ENCODE measurements at places on chromosomes 1 and 21.

DNA sequence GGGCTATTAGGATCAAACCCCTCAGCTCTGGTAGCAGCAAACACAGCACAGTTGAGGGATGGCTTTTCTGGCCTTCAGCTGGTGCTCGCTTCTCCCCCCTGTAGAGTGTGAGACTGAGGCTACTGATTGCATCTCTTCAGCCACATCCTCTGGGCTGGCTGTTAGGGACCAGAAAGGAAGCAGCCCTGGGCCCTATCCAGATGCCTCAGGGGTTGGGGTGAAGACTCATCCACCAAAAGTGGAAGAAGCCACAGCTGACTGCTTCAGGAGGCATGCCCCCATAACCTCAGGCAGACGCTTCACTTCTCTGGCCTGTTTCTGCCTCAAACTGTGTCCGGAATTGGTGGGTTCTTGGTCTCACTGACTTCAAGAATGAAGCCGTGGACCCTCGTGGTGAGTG, 6.2 kb upstream of the TMEM200B start:
- DNase-seq: no peak

GRCh38 chr1:2336499-2336898, 54.9 kb downstream of the MORN1 start:
- DNase-seq: no peak

- no peak for DNase-seq
Observed at GRCh38 chr21:46168238-46168637, 12.9 kb upstream of the FTCD start.

GRCh38 chr21:34536311-34536710, 24.3 kb upstream of the KCNE1 start:
- no peak for DNase-seq

DNA sequence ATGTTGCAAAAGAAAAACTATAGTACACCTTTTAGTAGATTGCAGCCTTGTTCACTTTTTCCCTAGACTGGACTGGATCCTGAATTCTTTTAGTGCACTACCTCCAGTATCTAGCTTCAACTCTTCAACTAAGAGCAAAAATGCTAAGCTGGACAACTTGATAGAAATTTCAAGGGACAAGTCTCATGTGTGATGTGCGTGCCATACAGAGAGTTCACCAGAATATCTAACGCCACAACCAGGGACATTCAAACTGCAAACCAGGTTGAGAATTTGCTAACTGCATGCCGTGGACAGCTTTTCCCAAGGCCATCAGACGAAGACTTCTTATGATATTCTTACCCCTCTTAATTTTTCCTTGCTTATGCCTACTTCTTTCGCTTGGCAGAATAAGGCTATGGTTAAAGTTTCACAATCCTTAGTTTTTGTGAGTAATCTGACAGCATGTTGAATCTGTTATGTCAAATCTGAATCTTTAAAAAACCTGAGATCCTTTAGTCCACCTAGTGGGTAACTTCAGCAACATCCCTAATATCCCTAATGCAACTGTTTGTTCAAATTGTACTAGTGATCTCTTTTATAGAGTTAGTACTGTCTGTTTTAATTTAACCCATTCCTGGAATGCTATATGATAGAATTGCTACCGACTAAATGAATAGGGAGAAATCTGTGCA, 66.4 kb downstream of the DDAH1 start:
- no peak for DNase-seq

GRCh38 chr1:228852024-228852423, 116.7 kb downstream of the RHOU start:
- no peak for DNase-seq

DNA sequence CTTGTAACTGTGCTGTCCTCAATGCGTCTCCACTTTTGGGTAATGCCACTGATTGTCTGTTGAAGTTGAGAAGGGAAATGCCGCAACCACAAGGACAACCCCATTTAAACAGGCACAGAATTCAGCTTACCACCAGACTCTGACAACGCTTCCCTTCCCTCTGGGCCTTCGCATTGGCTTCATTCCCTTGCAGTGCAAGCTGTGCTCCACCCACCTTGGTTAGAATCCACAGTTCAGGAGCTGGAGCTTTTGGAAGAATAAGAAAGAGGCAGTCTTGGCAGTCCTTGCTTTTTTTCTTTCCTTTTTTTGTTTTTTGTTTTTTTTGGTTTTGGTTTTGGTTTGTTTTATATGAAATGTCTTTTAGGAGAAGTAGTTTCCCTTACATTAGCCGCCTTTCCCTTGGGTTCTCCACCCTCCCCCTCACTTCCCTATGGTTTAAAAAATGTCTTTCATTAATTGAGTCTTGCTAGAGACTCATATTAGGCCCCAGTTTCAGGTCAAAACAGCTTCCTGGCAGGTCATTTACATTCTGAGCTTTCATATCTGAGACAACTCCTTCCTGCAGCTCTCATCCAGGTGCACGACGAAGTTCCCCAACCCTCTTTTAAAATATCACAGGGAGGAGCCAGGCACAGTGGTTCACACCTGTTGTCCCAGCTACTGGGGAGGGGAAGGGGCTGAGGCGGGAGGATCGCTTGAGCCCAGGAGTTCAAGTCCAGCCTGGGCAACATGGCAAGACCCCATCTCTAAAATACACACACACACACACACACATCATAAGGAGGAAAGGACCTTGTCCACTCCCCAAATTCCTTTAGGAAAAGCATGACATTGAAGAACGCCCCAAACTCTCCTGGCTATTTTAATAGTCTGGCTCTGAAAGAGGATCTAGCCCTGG, 20.7 kb upstream of the LAX1 start:
- DNase-seq: no peak

GRCh38 chr1:39976732-39977131, 21.8 kb downstream of the MFSD2A start:
- peak; percentile 21 for DNase-seq

GRCh38 chr1:217270101-217270500, 360.8 kb downstream of the GPATCH2 start:
- DNase-seq: no peak

- no peak for DNase-seq
Observed at GRCh38 chr21:19540287-19540686, 1136.7 kb upstream of the TMPRSS15 start.

DNA sequence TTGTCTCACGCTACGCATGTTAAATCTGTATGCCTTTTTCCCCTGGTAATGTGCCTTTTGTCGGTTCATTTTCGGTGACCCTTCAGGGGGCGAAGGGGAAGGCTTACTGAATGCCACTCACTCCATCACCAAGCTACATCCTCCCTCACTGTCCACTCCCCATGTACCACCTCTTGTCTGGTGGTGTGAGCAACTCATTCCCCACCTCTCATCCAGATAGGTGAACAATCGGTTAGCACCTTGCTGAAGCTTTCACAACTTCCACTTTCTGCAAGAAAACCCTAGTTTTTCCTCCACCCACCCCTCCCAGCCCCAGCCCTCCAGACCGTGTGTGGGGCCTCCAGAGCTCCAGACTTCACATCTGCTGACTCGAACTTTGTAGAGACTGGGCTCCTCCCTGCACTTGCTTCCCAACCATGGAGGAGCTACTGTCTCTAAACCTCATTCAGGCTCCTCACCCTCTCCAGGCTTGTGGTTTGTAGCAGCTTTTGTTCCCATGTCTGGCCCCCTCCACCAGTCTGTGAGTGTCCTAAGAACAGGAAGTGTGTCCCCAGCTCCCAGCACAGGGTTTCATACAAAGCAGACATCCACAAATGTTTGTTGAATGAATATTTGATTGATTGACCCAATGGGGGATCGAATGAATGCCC, 48.4 kb upstream of the RUNX3 start:
- no peak for DNase-seq

- no peak for DNase-seq
Observed at GRCh38 chr1:19009882-19010321, 53.4 kb upstream of the IFFO2 start.

DNA sequence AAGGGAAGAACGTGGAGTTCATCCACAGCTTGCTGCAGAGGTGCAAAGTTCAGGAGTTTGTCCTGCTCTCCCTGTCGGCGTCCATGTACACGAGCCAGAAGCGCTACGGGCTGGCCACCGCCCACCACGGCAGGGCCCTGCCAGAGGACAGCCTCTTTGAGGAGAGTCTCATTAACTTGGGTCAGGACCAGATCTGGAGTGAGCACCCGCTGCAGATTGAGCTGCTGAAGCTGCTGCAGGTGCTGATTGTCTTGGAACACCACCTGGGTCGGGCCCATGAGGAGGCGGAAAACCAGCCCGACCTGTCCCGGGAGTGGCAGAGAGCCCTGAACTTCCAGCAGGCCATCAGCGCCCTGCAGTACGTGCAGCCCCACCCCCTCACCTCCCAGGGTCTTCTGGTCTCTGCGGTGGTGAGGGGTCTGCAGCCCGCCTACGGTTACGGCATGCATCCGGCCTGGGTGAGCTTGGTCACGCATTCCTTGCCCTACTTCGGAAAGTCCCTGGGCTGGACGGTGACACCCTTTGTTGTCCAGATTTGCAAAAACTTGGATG, 73.8 kb upstream of the MORC3 start:
- no peak for DNase-seq

DNA sequence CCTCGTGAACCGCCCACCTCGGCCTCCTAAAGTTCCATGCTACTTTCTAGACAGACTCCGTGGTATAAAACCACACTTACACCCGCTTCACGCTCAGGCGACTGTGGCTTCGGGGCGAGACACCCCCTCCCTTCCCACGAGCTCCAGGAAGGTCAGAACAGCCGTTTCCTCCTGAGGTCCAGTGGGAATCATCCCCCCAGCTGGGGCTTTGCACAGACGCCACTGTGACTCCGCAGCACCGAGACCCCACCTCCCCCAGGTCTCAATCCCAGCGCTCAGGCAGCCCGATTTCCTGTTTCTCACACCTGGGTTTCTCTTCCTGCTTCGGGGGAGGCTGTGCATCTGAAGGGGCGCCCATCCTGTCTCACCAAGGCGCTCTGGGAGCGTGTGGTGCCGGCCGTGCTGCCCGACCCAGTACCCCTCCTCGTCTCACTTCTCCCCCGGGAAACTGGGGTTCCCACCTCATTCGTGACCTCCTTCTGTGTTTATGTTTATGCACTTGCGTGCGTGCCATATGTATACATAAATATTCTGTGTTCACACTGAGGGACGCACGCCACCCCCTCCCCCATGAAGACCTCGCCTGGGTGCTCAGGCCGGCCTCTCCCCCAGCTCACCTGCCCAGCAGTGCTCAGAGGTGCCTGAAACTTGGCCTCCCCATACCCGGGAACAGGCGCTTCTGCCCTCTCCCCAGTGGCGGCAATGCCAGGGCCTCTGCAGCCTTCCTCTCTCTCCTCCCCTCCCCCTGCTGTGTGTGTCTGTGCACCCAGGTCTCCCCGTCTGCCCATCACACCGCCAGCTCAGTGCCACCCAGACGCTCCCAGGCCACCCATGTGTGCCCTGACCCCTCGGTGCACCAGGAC, 14.6 kb downstream of the SLC35E2B start:
- no peak for DNase-seq

DNA sequence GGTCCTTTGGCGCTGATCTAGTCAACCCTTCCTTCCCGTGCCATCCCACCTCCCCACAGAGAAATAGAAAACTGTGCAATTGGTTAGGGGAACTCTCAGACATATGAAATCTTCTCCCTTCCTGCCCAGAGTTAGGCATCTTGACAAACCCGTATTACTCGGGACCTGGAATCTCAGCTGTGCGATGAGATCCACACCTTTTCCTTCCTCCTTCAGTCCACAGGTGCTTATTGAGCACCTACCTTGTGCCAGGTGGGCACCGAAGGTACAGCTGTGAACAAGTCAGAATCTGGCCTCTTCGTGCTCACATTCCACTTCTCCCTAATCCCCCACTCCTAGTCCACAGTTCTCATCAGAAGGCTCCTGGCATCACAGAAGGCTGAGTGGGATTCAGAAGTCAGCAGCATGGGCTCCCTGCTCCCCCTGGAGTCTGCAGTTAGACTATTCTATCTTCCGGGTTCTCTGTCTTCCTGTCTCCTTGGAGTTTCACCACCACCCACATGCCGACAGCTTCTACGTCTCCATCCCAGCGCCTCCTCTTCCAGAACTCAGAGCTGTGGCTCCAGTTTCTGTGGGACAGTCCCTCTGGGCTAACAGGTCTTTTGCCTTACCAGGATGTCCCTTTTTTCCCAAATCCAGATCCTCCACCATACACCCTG, 23.0 kb downstream of the KNCN start:
- no peak for DNase-seq

- no peak for DNase-seq
Observed at GRCh38 chr1:90509225-90510048, 207.7 kb downstream of the BARHL2 start.

DNA sequence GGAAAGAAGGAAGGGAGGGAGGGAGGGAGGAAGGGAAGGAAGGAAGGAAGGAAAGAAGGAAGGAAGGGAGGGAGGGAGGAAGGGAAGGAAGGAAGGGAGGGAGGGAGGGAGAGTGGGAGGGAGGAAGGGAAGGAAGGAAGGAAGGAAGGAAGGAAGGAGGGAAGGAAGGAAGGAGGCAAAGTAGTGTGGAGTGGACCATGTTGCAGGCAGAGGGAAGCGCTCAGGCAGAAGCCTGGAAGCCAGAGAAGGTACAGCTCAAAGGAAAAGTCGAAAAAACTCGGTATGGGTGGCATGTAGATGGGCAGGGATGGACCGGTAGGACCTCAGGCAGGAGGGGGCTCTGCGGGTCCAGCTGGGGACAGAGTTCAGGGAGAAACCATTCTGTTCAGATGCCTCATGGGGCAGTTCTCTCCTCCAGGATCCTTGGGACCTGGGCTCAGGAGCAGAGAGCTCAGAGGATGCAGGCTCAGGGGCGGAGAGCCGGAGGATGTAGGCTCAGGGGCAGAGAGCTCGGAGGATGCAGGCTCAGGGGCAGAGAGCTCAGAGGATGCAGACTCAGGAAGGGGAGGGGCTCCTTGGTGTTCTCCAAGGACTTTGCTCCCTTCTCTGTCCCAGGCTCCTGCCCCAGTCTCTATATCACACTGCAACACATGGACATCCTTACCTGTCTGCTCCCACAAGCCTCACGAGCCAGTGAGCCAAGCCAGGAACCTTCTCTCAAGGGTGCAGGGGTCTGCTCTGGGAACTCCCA, 13.6 kb upstream of the PADI3 start:
- DNase-seq: no peak

- DNase-seq: no peak
Observed at GRCh38 chr1:25820247-25821111, 725 bp downstream of the MTFR1L start.

- DNase-seq: no peak
Observed at GRCh38 chr1:54798769-54799641, 2.1 kb downstream of the TTC22 start.

DNA sequence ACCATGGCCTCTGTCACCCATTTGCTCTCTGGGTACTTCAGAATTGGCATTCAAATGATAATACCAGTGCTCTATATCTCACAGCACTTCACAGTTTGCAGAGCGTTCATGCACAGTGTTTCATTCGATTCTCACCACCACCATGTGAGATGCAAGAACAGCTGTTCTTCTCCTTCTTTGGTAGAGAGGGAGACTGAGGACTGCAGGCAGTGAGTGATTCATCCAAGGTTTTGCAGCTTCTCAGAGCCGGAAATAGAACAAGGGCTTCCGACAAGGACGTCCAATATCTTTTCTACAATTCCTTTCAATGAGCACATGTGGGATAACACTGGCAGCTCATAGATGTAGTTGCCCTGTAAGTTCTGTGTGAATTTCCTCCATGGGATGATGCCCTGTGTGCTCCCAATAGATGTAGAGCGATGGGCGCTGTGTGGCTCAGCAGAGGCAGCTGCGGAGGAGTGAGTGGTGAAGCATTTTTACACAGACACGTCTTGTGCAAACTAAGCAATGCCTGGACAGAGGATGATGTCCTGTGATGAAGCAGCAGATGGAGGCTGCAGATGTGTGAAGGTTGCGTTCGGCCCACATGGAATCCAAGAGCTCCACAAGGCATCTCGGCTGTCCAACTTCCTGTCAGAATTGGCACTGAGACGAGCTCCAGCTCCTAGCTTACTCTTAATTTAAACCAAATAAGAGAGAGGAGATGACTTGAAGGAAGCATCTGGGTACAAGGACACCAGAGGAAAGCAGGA, 24.9 kb downstream of the MT1HL1 start:
- DNase-seq: no peak

- DNase-seq: no peak
Observed at GRCh38 chr1:219585837-219586455, 27.0 kb downstream of the ZC3H11B start.
